Iris pigment epithelial cell (primary cell): ENCODE measurements at places on chromosomes 6 and 20.

- DNase-seq, result no peak
Observed at GRCh38 chr6:134795691-134796090, 154.2 kb downstream of the ALDH8A1 start.

GRCh38 chr6:144055121-144055931 is 40.0 kb downstream of the SF3B5 start:
- no peak for DNase-seq

DNA sequence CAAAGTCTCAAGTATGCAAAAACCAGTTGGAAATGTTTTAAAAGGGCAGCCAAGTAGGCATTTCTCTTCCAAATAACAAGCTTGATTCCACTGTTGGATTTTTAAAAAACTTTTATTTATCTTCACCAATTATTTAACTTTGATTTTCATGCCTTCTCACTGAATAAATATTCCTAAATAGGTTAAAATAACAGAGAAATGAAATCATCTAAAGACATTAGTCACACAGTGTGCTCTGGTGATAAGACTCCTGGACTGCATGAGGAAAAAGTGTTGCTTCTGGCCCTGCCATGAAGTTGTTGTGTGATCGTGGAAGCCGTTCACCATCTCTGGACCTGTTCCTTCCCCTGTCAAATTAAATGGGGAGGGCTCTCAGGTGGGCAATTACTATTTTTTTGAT is 33.8 kb upstream of the IGF2R start:
- DNase-seq, result peak; percentile 70

- no peak for DNase-seq
Observed at GRCh38 chr6:151493804-151494234, at the start of gene CCDC170. TSS of gene CCDC170 (plus strand) at chr6:151494017. CDS start at chr6:151494129, 112 bp downstream.

DNA sequence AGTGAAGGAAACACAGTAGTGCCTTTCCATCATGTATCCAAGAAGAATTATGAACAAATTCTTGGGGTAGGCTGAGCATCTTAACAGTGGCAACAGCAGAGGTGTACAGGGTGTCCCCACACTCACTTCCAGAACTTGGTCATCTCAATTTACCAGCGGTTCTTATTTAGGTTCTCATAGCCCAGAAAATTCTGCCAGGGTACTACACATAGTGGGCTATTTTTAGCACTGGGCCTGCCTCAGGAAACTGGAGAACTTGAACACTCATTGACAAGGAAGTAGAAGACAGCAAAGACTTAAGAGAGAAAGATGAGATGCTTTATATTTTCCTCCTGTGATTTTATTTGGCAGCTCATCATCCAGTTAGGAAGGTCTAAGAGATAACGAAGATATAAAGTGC is 71.8 kb upstream of the PHIP start:
- no peak for DNase-seq
